Activated T-helper 1 cell treated with anti-CD3 and anti-CD28 coated beads, Interleukin-2, amount 50 U/mL, for 16 hours (primary cell): ENCODE measurements at places on chromosomes 3 and 15.

GRCh38 chr15:76270876-76271275 is 40.4 kb downstream of the ETFA start:
- no peak for DNase-seq

GRCh38 chr3:141228395-141228794 is 3.2 kb upstream of the PXYLP1 start:
- no peak for DNase-seq

DNA sequence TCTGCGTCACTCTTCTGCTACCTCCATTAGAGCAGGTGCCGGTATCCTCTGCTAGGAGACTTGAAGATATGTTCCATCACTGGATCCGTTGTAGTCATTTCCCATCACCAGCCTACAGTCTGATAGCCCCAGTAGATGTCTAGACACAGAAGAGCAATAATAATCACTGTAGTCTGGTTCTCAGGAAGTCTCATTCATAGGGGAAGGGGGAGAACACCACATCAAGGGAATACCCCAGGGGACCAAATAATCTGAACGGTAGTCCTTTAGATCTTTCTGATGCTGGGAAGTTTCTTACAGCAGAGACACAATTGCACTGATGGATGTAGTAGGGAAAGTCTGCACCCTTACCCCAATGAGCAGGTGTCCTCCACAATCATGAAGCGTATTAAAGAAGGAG is 595.0 kb downstream of the EPHA3 start:
- DNase-seq = no peak

DNA sequence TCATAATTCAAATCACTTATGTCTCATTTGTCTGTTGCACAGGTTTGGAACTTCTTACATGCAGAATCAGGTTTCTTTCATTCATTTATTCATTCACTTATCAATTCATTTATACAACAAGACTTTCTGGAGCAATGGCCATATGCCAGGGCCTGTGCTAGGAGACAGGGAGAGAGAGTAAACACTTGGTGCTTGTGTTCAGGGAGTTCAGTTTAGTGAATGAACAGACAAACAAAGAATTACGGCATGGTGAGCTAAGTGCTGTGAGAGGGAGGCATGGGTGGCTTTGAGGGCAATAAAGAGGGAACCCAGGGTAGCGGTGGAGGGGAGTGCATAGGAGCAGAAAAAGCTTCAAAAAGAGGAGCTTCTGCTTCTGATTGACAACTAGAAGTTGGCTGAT is 8.5 kb upstream of the IREB2 start:
- no peak for DNase-seq

DNA sequence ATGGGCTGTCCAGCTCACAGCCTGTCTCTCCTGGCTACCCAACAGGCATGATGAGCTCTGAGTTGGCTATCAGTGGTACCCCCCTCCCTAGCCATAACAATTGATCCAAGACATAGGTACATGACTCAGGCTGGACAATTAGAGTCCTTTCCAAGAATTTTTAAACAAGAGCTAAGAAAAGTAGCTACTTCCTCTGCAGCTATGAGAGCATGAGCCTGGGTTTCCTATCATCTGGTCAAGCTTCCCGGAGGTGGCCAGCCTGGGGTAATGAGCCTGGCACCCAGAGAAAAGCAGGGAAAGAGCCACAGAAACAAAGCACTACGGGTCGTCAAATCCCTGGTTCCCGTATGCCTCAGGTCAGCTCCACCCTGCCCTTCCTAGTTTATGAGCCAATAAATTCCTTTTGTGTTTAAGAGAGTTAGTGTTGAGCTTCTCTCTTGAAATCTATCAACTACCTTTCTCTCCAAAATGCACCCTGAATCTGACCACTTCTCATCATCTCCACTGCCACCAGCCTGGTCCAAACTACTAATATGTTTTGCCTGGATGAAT is 2.3 kb upstream of the SLC51B start:
- no peak for DNase-seq

DNA sequence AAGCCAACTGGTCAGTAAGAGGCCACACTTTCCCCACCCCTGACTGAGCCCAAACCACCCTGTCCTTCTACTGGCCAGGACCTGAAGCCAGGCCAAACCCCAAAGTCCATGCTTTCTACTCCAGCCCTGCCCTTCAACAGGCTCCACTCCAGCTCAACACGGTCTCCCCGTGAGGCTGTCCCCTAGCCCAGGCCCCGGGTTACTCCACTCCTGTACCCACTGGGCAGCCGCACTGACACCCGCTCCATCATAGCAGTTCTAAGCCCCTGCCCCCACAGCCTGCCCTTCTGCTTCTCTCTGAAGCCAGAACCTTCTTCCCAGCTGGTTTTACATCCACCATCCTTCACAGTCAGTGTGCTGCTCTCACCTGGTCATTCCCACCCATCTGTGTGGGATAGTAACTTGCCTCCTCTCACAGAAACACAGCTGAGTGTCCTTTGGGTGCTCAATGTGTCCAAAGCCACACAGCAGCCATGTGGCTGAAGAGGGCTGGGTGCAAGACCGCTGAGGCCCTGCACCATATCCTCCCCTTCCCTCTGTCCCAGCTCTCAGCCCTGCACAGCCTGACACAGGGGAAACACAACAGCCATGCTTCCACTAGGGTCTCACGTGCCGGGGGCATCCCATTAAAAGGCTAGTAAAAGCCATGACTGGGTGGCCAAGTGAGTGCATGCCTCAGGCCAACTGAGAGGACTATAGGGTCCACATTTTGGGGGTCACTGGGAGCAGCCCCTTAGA is 38.1 kb downstream of the TLE3 start:
- DNase-seq = no peak

DNA sequence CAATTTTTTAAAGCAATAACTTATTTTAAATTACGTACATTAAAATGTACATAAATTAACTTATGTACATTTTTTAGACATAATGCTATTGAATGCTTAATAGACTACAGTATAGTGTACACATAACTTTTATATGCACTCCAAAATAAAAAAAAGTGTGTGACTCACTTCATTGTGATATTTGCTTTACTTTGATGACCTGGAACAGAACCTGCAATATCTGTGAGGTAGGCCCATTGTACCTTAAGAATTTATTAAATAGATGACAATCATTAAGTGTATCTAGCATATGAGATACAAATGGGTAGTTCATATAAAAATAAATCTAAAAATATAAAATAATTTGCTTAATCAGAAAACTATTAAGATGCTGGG is 276.7 kb downstream of the NFKBIZ start:
- no peak for DNase-seq

- DNase-seq = no peak
Observed at GRCh38 chr3:123343296-123344174, 105.4 kb downstream of the ADCY5 start.

DNA sequence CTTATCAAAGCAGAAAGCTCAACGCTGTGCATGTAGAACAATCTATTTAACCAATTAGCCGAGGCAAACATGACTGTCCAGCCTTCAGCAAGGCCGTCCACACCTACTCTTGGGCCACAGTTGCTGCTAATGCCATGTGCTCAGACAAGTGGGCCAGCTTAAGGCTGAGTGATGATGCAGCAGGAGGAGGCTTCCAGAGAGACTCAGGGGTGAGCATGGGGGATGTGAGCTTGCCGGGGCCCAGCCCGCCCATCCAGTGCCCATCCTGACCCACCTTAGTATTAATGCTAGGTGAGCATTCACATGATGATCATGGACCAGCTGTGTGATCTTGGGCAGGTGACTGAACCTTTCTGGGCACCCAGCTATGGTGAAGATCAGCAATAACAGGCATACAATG is 150.1 kb downstream of the TPRA1 start:
- DNase-seq = no peak

DNA sequence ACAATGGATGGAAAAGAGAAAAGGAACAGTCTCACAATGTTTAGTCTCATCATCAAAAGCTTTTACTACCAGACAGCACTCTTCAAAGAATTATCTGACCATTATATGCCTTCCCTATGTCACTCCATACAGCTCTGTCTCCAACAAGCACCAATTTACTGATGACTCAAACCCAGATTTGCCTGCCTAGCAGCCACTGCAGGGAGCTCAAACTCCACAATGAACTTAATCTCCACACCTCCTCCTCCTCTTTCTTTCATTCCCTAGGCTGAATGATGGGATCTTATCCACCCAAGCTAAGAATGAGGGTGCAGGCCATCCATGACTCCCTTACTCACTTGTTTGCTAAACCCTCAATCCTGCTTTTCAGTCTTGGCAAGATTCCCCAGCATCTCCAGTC is 45.5 kb downstream of the NBEAL2 start:
- no peak for DNase-seq

DNA sequence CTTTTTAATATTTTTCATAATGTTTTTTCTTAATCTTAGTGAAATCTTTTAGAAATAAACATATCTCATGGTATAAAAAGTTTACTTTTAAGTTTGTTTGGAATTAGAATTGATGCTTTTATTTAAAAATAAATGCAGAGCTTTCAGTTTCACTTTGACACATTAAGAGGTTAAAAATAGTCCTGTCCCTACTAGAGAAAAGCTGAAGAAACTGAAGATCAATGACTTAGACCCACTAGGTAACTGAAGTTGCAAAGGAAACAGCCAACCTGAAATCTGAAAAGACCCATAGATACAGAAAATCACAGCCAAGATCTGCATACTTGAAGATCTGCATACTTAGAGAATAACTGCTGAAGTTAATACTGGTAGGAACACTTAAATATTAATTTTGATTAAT is 237.6 kb downstream of the RAP2B start:
- DNase-seq = no peak

GRCh38 chr3:77321646-77322045 is 281.7 kb downstream of the ROBO2 start:
- no peak for DNase-seq

GRCh38 chr15:34284937-34285336 is 52.6 kb downstream of the SLC12A6 start:
- DNase-seq = no peak

DNA sequence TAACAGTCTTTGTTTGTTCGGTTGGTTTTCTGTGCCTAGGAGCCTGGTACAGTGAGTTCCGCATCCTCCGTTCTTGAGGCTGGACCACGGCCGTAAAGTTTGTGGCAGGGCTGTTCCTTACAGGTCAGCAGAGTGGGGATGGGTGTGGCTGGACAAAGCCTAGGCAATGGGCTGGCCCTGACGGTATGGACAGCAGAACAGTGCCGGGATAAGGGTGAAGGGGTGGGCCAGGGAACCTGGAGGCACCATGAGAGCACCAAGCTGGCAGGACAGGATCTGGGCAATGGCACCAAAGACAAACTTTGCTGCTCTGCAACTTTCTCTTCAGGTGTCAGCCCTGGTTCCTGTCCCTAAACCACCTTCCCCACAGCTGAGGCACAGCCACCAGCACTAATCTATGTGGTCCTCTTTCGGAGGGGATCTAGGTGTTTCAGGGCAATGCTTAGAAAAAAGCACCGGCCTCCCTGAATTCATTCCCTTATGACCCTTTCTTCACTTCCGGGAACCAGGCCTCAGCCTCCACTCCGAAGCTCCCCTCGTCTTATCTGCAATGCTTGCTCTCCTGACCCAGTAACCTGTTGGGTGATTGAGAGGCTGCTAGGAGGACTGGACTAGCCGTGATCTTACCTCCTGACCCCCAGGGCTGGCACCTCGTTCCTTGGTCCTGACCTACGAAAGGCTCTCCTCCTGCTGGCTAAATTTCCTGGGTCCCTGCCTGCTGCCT is 54.4 kb downstream of the KLHL6 start:
- DNase-seq = no peak

DNA sequence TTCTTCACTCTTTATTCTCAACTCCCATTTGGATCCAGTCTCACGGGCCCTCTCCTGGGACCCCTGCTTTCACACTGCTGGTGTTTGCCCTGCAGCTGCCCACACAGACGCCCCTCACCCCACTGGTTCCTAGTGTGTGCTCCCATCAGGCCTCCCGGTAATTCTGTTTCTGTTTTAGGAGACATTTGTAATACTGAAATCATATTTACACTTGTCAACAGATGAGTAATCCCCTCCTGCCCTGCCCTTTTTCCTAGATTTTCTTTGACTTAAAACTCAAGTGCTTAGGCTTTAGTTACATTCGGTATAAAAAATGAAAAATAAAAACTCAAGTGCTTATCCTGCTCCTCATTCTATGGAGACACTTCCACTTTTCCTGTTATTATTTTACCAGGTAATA is 18.4 kb upstream of the ABTB1 start:
- no peak for DNase-seq

DNA sequence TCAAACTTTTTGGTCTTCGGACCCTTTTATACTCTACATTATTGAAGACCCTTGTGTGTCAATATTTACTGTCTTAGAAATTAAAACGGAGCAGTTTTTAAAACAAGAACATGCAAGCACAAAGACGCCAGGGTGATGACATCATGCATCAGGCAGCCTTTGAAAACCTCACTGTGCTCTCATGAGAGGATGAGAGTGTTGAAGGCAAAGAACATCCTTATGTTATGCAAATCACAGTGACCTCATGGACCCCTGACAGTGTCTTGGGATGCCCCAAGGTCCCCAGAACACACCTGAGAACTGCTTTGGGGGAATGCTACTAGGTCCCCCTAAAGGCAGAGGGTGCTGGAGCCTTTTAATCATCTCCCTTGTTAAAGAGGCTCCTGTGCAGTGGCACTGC is 51.6 kb downstream of the CHDH start:
- DNase-seq = no peak
